Lower leg skin (tissue), 4 donors: ENCODE measurements at places on chromosomes 3 and 15. TPM values are rescaled to one million over a fixed set of nuclear protein-coding genes. Genes with fewer than 3 reads are reported as not detected.

The GHSR gene
- not detected for total RNA-seq

The ADAMTS17 gene
- total RNA-seq = 7.8 TPM

The HCLS1 gene
- 21.9 TPM for total RNA-seq

The IGF2BP2 gene
- 29.8 TPM for total RNA-seq

The RPL39L gene
- total RNA-seq = 3.0 TPM

The CORO2B gene
- total RNA-seq = 4.5 TPM

The NECTIN3 gene
- total RNA-seq = 7.1 TPM

The PLA2G4F gene
- total RNA-seq = 167 TPM

The THAP10 gene
- total RNA-seq = 2.0 TPM

The ZSCAN29 gene
- 9.6 TPM for total RNA-seq

The SLC51B gene
- total RNA-seq = not detected

The C15orf40 gene
- 8.6 TPM for total RNA-seq

The ACOX2 gene
- 2.6 TPM for total RNA-seq

The ABHD17C gene
- total RNA-seq = 26.7 TPM

The SOX14 gene
- total RNA-seq = not detected

The ATP13A5 gene
- 4.9 TPM for total RNA-seq

The TOP2B gene
- 62.9 TPM for total RNA-seq

The ACSBG1 gene
- 75.9 TPM for total RNA-seq

The RNU5B-1 gene
- total RNA-seq = not detected

The FGF7 gene
- 35.6 TPM for total RNA-seq

The ZNF35 gene
- total RNA-seq = 4.1 TPM

The SLC12A1 gene
- not detected for total RNA-seq

The ZNF774 gene
- total RNA-seq = 2.5 TPM

The MME gene
- 10.8 TPM for total RNA-seq

The DNAH12 gene
- total RNA-seq = 0.03 TPM

The ABHD2 gene
- total RNA-seq = 25.4 TPM

The HYAL1 gene
- 19.5 TPM for total RNA-seq

The SPRED1 gene
- total RNA-seq = 11.8 TPM

The LYSMD2 gene
- total RNA-seq = 17.9 TPM

The KY gene
- total RNA-seq = 35.6 TPM

The CNTN6 gene
- total RNA-seq = not detected

The TMCO5A gene
- total RNA-seq = not detected

The ITGA11 gene
- total RNA-seq = 3.5 TPM

The CPA3 gene
- total RNA-seq = 19.8 TPM

The OR5K2 gene
- not detected for total RNA-seq

The LRRIQ4 gene
- not detected for total RNA-seq

The FANCD2OS gene
- not detected for total RNA-seq

The FRMD4B gene
- 62.2 TPM for total RNA-seq

The KCNMB2 gene
- not detected for total RNA-seq

The NEO1 gene
- total RNA-seq = 74.5 TPM
